ENCODE measurements at places on chromosomes 6 and 20.

DNA sequence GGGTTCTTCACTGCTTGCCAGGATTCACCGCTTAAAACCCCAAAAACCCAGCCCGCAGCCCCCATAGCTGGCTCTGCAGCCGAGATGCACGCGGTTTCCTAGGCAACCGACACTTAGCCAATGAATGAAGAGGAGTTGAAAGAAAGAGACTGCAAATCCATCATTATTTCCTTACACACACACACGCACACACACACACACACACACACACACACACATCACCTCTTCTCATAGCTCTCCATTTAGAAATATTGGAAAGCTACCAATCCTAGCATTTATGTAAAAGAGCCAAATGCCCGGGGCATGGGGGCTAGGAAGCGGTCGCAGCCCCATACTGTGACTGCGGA, 3.4 kb upstream of the TUBB2B start:
- DNase-seq: no peak

- DNase-seq: no peak
These were observed 1.8 kb downstream of the MDGA1 start for GRCh38 chr6:37695857-37696219.

GRCh38 chr6:11241793-11242201, 9.3 kb upstream of the NEDD9 start:
- no peak for DNase-seq

DNA sequence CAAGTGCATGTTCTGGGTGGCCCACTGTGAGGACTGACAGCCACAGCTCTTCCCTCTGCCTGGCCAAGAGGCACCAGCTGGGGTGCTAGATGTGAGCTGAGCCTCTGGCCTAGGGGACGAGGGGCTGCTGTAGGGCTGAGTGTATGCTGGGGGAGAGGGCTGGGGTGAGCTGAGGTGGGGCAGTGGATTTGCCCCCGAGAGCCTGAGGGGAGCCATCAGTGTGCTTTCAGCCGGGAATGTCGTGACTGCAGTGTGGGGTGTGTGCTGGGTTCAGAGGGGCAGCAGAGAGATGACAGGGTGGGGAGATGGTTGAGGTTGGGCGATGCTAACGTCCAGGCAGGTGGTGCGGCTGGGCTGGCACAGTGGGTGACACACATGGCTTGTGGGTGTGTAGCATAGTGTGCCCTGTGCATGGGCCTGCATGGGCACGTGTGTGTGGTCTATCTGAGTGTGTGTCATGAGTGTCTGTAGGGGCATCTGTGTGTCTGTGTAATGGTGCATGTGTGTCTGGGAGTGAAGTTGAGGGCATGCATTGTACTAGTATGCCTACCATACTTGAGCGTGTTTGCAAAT, 46.0 kb upstream of the BLCAP start:
- DNase-seq: no peak

DNA sequence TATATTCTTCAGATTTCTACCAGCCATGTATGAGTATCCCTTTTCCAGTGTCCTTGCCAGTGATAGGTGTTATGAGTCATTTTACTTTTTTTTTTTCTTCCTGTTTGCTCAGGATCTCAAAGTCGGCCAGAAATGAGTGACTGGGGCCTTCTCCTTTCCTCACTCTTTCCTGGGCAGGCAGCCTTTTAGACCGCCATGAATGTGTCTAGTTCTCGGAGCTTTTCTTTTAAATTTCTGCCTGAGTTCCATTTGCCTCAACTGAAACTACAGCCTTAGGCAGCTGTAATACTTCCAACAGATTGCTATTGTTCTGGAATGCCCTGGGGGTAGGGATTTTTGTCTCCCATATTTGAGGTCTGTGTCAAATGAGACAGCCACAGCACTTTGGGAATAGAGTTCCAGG, 83.7 kb downstream of the STXBP5 start:
- DNase-seq: no peak

GRCh38 chr6:43898358-43899131, 128.5 kb downstream of the VEGFA start:
- no peak for DNase-seq

DNA sequence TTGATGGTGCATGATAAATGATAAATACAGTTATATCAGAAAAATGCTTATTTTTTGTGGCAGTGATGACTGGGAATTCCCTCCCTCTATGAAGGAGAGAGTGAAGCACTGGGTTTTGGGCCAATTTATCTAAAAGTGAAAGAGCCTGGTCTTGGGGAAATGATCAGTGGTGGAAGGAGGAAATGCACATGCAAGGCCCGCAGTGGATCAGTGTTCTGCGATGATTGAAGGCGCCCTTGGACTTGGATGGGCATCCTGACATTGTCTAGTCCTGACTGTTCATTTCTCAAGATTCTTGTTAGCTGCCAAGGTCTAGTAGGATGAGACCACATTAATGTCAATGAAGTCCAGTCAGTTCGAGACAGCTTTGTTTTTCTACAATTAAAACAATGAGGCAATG, 272.0 kb upstream of the SLC35B3 start:
- DNase-seq: no peak

GRCh38 chr6:32796848-32797776, 19.7 kb downstream of the HLA-DOB start:
- peak; percentile 60 for DNase-seq

- peak; percentile 11 for DNase-seq
These were observed 5.6 kb upstream of the VNN2 start for GRCh38 chr6:132763269-132763668.

DNA sequence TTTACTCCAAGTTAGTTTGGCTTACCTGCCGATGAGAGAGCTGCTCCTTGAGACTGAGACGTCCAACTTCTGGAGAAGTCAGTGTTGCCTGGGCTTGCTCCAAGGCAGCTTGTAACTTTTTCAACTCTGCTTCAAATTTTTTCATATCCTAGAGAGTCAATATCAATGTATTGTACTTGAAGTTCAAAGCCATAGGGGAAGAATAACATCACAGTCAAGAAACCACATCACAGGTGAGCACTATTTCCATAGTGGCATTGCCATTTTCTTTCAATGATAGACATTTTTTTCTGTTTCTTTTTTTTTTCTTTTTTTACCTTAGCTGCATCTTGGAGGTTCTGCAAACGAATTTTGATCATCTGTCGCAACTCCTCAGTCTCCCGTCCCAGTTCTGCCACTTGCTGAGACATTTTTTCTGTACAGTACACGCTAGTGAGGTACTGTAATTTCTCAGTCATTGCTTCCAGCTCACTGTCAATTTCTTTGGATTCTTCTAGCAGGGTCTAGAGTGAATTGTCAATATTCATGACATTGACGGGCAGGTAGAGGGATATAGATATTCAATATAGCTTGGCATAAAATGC, 326.7 kb downstream of the SYNE1 start:
- DNase-seq: no peak

DNA sequence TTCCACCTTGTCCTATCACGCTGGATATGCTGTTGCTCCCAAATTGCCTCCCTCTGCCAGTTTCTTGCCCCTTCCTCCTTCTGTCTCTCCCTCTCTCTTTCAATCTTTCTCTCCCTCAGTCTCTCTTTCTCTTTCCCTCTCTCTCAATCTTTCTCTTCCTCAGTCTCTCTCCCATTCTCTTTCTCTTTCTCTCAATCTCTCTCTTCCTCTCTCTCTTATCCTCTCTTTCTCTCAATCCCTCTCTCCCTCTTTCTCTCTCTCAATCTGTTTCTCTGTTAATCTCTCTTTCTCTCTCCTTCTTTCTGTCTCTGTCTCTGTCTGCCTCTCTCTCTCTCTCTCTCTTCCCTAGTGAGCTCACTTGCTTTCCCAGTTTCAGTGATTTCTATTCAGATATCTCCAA, 245.8 kb downstream of the ESR1 start:
- DNase-seq: no peak

- DNase-seq: no peak
These were observed 109.4 kb upstream of the AKAP12 start for GRCh38 chr6:151130329-151130728.

DNA sequence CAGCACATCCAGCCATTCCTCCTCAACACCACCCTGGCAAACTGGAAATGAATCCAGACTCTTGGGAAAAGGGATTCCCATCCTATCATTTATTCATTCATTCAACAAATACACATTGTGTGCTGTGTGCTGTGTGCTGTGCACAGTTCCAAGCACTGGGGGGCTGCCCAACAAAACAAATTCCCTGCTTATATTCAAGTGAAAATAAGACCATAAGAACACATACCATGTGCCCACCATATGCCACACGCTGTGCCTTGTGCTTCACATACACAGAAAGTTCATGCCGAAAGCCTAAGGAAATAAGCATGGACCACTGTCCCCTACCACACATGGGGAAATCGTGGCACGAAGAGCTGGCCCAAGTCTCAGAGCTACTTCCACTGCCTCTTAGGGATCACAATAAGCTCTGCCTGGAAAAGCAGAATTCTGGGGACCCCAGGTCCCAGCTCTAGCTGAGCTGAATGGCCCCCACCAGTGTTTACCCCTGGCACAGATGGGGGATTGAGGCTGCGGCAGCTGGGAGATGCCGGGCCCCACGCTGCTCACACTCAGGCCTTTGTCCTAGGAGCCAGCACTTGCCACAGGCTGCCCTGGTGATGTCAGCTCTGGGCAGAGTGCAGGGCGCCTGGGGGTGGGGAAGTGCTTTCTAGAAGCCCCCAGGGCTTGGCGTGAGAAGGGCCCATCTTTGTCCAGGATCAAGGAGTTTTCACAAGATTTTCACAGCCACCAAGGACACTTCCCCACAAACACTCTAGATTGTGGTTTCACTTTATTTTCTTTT, 99.6 kb downstream of the PREX1 start:
- no peak for DNase-seq

DNA sequence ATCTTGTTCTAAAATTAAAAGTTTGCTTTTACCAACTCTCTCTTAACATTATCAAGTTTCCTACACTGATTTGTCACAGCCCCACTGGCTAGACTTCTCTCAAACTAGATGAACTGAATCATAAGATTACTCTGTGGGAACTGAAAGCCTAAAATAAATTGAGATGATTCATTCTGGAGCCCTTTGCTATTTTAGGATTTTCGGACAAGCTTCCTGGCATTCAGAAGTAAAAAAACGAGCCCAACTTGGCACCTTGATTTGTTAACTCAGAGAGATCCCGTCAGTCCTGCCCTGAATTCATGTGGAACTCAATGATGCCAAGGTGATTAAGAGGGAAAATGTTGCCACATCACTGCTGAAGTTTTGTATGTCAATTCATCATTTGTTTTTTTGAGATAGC, 122.0 kb upstream of the NRSN1 start:
- no peak for DNase-seq

Measured in stimulated activated CD8-positive, alpha-beta memory T cell treated with anti-CD3 and anti-CD28 coated beads, Interleukin-7, amount 100 ng/mL, for 4 hours (primary cell).